G401 (cell line): ENCODE measurements at places on chromosomes 7 and 10.

GRCh38 chr7:132508724-132509353 lies 67.4 kb downstream of the PLXNA4 start:
- DNase-seq = peak; percentile 70

GRCh38 chr7:16028636-16029035 lies 342.2 kb upstream of the MEOX2 start:
- no peak for DNase-seq

DNA sequence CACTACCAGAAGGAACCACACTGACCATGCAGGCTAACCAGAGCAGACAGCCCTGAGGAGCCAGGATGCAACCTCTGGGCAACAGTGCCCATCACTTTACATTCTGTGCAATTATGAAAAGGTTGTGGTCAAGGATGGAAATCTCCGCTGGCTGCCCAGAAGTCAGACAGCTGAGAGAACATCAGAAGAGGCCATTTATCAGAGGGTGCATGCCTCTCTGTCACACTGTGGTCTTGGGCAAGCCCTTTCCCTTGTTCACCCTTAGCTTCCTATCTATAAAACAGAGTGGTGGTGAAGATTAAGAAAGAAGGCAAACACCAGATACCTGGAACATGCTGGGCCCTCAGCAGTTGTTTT lies 120.7 kb upstream of the GDF10 start:
- DNase-seq = no peak

GRCh38 chr10:58014436-58014835 lies 253.3 kb downstream of the IPMK start:
- no peak for DNase-seq

- DNase-seq = no peak
These were observed 32.5 kb upstream of the TBX20 start for GRCh38 chr7:35286422-35286821.
